Stimulated activated CD8-positive, alpha-beta memory T cell treated with anti-CD3 and anti-CD28 coated beads, Interleukin-15, amount 100 ng/mL, for 4 hours (primary cell): ENCODE measurements at places on chromosomes 3 and 15.

GRCh38 chr3:107045791-107046190 lies 331.4 kb upstream of the CCDC54 start:
- no peak for DNase-seq

- no peak for DNase-seq
These were observed 31.8 kb upstream of the RASA2 start for GRCh38 chr3:141454906-141455602.

DNA sequence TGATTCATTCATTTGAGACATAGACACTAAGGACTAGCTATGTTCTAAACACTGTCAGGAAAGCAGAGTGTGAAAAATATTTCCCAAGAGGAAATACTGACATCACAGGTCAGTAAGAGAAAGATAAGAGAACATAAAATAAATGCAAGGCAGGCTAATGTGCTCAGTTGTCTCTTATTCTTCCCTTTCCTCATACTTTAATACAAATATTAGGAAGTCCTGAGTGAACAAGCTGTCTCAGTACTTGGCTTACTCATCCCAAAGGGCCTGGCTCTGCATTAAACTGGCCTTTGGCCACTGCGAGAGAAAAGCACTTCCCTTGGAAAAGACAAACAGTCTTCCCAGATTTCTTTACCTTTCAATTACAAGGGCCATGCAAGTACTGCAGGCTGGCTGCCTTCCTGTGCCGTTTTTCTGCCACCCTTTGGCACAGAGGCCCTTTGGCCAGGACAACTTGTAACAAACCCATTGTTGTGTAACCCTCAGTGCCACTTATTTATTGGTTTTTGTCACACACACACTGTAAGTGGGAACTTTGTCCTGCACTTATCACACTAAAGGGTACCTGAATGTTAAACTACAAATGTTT lies 31.7 kb downstream of the EDC3 start:
- DNase-seq, result no peak

DNA sequence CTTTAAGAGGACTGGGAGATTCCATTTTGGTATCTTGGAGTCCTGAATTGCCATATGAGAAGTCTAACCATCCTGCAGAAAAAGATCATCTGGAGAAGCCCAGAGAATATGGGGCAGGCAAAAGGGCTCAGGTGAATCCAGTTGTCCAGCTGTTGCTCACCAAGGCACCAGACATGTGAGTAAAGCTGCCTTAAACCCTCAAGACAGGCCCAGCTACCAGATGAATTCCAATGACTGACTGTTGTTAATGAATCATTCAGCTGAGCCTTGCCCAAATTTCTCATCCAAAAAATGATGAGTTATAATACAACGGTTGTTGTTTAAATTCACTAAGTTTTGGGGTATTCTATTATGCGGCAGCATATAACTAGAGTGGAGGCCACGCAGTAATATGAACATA lies 22.0 kb upstream of the NANOGP8 start:
- no peak for DNase-seq

GRCh38 chr15:74332011-74332410 lies 35.4 kb downstream of the CYP11A1 start:
- no peak for DNase-seq

DNA sequence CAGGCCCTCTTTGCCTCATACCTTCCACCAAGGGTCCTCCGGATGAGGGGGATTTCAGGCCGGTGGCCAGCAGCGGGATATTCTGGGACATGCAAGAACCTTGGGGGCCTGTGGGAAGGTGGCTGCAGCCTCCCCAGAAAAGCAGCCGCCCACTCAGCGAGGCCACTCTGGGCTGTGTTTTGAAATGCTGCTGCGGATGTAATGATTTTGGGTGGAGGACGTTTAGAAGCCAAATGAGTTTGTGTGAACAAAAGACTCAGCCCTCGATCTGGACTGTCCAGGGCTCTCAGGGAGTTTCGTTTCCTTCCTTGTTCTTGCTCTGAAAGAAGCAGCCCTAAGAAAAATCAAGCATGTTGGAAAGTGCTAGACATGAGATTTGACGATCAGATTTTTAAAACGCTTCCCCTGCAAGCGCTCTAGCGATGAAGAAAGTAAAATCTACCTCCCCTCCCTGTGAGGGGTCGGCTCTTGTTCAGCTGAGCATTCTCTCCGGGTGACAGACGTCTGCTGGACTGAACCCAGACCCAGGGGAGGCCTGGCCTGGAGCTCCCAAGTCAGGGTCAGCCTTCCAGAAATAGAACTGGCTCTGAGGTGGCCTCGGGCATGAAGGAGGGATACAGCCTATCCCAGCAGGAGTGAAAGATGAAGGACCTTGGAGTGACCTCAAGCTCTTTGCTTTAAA lies 12.9 kb downstream of the HEG1 start:
- no peak for DNase-seq

DNA sequence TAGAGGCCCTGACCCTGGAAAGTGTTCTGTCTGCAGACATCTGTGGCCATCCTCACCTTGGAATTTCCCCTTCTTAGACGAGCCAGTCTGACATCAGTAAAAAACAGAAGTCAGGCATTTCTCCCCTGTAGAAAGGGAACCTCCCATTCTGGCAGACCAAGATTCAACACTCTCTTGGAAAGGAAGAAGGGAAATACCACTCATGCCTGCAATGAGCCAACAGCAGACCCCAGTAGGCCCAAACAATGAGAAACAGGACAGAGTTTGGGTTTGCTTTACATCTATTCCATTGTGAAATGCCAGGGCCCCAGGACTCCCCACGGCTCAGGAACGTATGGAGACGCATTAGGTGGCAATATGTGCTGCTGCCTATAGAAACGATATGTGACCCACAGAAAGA lies 264.0 kb upstream of the NSMCE3 start:
- no peak for DNase-seq

GRCh38 chr15:74137537-74137894 lies 7.1 kb downstream of the ISLR2 start:
- DNase-seq, result no peak

- DNase-seq, result no peak
These were observed 12.0 kb downstream of the MTMR10 start for GRCh38 chr15:30979457-30979856.

DNA sequence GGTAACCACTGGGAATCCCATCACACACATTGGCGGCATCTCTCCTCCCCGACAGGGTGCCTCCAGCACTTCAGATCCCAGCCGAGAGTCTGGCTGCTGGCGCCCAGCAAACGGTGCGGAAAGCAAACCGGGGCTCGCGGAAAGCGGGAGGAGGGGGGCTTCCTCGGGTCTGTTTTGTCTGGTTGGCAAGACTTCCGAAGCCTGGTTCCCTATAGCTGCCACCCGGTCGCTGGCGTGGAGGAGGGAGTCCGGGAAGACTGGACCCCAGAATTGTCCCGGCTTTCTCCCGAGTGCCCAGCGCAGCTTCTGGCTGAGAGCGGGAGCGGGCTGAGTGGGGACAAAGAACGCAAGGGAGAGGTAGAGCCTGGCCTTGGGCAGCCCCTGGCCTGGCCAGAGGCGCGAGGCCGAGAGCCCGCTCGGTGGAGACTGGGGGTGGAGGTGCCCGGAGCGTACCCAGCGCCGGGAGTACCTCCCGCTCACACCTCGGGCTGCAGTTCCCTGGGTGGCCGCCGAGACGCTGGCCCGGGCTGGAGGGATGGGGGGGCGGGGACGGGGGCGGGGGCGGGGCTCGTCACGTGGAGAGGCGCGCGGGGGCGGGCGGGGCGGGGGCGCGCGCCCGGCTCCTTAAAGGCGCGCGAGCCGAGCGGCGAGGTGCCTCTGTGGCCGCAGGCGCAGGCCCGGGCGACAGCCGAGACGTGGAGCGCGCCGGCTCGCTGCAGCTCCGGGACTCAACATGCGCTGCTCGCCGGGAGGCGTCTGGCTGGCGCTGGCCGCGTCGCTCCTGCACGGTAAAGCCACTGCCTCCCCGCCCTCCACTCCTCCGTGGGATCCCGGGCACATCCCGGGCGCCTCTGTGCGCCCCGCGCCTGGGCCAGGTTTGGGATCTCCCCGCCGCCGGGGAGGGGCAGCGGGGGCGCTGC lies at the start of gene CHRNA7:
TSS of gene CHRNA7 (plus strand) at position 654 of the 920 bp plus-strand sequence. CDS start at position 734, 80 bp downstream.
- no peak for DNase-seq

GRCh38 chr3:125957674-125958510 lies 11.1 kb upstream of the ROPN1B start:
- no peak for DNase-seq

GRCh38 chr15:37885651-37886050 lies 48.8 kb upstream of the TMCO5A start:
- no peak for DNase-seq

- no peak for DNase-seq
These were observed 236.3 kb downstream of the CNTN4 start for GRCh38 chr3:2334921-2335320.

GRCh38 chr3:77329116-77329515 lies 289.2 kb downstream of the ROBO2 start:
- no peak for DNase-seq

- no peak for DNase-seq
These were observed 702.8 kb downstream of the SI start for GRCh38 chr3:164375538-164375937.

- DNase-seq, result no peak
These were observed 8.9 kb upstream of the ADAMTS17 start for GRCh38 chr15:100350434-100351226.

GRCh38 chr15:50046159-50046558 lies 72.9 kb downstream of the ATP8B4 start:
- no peak for DNase-seq

DNA sequence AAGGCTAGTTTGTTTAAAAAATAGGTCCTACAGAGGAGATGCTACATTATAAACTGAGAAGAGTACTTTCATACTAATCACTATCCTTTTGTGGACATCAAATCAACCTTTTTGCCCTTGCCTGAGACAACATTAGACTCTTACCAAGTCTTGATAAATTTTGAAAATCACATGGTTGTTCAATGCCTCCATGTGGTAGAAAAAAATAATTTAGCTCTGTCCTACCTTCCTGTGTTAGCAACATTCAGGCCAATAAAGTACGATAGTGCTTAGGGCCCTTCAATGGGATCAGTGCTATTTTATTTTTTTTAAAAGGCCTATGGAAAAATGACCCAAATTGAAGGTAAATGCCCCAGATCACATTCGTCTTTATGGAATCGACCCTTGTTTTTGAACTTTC lies 5.0 kb upstream of the UBE2E1 start:
- DNase-seq, result no peak

DNA sequence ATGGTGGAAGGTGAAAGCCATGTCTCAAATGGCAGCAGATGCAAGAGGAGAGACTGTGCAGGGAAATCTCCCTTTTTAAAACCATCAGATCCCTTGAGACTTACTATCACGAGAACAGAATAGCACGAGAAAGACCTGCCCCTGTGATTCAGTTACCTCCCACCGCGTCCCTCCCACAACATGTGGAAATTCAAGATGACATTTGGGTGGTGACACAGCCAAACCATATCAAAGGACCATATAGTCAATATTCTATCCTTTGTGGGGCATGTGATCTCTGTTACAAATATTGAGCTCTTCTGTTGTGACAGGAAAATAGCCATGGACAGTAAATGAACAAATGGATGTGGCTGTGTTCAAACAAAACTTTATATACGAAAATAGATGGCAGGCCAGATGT lies 77.2 kb upstream of the ACKR4 start:
- DNase-seq, result no peak

- DNase-seq, result no peak
These were observed 318.0 kb downstream of the FGF12 start for GRCh38 chr3:192409201-192409837.
